ENCODE measurements at places on chromosomes 11 and 22.
A peak's percentile ranks its signal among the peaks of the same experiment; 100 is the strongest.

- DNase-seq, result no peak
These were observed 9.7 kb downstream of the ADAMTS8 start for GRCh38 chr11:130418756-130419155.

DNA sequence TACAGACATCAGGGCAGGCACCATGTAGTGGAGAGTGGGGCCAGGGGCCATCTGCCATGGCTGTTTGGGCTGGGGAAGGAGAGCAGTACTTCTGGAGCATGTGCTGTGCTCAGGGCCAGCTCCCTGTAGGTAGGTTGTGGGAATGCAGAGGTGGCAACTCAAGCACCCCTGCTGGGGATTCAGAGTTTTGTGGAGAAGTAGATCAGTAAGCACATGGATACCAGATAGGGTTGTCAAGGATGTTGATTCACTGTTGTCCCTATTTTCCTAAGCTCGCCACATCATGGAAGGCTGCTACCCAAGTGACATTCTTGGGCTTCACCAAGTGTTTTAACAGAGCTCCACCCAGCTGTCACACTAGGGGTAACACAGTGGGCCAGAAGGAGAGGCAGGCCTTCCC is 67.2 kb downstream of the BMAL1 start:
- DNase-seq, result no peak

DNA sequence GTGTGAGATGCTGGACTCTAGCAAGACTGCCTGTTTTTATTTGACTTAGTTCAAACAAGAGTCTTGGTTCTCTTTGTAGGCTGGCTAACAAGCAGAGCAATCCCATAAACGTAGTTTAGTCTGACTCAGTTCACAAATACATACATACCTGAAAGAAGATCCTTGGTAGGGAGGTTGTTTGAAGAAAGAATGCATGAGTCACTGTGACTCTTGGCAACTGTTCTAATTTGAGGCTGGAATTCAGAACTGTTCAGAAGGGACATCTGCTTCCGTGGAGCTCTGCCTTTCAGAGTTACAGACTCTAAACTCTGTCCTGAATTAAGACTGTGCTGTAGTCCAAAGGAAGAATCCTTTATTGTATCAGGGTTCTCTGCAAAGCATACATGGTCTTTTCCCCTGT is 32.2 kb downstream of the C2CD3 start:
- peak; percentile 98 for DNase-seq

- DNase-seq, result peak; percentile 34
These were observed 7.3 kb downstream of the KCNJ1 start for GRCh38 chr11:128859563-128860441.

Measured in fibroblast of skin of right quadriceps (primary cell).